Panc1 (cell line): ENCODE measurements at places on chromosomes 7 and 10. TPM values are rescaled to one million over a fixed set of nuclear protein-coding genes. Genes with fewer than 3 reads are reported as not detected.

The GNAI1 gene
- 19.2 TPM for total RNA-seq

The TMEM213 gene
- total RNA-seq, result not detected

The TYW1B gene
- total RNA-seq, result 2.3 TPM

The CRHR2 gene
- total RNA-seq, result not detected

The LRRC18 gene
- total RNA-seq, result not detected

The LIPM gene
- total RNA-seq, result not detected

The ZNF425 gene
- total RNA-seq, result 3.0 TPM

The SP4 gene
- total RNA-seq, result 10.4 TPM

The SLC18A2 gene
- not detected for total RNA-seq

- no peak for DNase-seq
Measured at GRCh38 chr10:30587522-30588031, 42.0 kb downstream of the LYZL2 start.

- no peak for DNase-seq
Measured at GRCh38 chr10:73850863-73851461, 23.4 kb downstream of the CAMK2G start.

DNA sequence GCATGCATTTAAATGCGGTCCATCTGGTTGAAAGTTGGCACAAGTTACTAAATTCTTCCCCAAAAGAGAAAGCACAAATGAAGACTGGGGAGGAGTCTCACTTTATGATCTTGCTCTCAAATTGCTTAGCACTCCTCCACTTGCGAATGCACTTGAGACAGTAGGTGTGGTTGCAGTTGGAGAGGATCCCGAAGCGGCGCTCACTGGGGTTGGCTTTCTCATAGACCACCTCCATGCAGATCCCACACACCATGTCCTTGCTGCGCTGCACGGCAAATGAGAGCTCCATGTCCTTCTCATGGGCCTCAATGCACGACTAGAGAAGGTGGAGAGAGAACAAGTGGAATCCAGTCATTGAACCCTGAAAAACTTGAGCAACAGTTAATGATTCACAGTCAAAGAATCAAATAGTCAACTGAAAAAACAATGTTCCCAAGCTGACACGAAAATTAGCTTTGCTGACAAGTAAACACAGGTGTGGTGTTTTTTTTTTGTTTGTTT is 22.7 kb downstream of the MKRN1 start:
- DNase-seq, result no peak

- no peak for DNase-seq
Measured at GRCh38 chr7:100571829-100572116, 1.9 kb downstream of the SAP25 start.

GRCh38 chr10:70664702-70665195 is 7.6 kb upstream of the ADAMTS14 start:
- no peak for DNase-seq

DNA sequence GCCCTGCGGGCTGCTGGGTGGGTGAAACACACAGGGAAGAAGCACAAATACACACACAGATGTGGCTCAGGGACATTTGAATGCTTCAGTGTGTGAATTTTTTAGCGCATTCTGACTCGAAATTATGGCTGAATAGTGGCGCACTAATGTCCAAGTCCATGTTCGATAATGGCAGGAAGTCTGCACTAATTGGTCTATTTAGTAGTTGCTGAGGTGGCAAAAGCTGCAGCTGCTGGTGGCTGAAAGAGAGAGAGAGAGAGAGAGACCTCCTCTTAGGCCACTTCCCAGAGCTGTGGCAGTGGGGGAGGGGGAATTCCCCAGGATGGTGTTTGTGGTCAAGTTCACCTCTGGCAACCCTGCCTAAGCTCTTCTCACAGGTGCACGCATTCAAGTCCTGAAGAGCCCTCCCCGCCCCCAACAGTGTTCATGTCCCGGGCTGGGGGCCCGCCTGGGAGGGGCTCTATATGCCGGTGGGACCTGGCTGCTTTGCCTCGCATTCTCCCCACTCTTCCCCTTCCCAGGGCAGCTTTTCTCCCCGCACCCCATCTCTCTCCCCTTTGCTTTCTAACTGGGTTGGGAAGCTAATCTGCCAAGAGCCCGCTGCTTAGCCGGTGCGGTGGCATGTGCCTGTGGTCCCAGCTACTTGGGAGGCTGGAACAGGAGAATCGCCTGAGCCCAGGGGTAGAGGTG is 6.0 kb upstream of the MNX1 start:
- DNase-seq, result no peak

GRCh38 chr10:119657725-119658124 is 6.5 kb downstream of the BAG3 start:
- no peak for DNase-seq

DNA sequence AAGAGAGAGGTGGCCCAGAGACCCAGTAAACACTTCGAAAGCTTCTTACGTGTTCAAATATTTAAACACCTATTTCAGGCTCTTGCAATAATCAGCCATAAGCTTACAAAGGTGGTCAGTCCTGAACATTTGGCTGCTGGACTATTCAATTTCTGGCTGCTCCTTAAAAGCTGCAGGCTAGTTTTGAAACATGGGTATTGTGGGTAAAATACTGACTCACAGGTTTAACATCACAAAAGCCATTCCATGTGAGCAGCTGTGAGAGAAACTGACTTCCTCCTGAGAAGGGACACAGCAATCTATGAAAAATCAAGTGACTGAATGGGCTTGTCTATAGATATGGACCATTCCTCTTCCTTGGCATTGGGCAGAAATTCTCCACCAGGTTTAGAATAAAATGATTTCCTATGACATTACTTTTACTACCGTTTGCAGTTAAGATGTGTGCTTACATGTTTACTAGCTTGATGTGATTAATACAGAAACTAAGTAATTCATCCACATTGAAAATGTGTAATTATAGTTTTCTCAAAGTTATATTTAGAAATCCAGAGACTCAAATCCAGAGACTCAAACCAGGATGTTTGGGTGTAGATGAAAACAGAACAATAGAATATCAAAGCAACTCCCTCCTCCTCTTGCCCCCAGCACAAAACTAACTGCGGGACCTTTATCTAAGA is 252.3 kb downstream of the GATA3 start:
- no peak for DNase-seq

DNA sequence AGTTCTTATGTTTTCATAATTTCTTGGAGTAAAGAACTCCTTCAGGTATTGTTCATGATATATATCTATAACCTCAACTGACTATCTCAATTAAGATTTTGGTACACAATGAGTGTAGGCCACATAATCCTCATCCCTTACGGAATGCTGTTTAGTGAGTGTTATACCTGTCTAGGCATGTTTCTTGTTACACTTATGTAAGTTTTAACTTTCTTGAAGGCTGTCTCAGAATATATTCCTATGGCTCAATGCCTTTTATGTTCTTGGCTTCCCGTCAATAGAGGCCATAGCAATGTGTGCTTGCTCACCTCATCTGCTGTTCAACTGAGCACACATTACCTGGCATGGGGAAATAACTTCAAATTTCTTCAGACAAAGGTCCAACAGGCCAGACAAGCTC is 185.1 kb downstream of the CTTNBP2 start:
- no peak for DNase-seq

- DNase-seq, result no peak
Measured at GRCh38 chr7:76216381-76217082, 14.8 kb downstream of the SRRM3 start.

DNA sequence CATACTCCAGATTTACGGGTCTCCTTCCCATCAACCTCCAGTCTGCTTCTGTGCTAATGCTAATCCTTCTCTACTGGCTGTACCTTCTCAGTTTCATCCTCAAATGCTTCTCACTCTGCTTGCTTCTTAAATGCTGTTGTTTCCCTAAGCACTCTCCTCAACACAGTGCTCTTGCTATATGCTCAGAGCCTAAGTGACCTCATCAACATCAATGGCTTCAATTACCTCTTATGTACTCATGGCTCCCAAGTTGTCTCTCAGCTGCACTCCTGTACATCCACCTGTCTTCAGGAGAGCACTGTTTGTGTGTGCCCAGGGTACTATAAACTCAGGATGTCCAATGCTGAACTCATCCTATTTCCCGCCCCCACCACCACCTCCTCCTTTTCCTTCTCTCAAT is 22.5 kb downstream of the ELAPOR2 start:
- no peak for DNase-seq

DNA sequence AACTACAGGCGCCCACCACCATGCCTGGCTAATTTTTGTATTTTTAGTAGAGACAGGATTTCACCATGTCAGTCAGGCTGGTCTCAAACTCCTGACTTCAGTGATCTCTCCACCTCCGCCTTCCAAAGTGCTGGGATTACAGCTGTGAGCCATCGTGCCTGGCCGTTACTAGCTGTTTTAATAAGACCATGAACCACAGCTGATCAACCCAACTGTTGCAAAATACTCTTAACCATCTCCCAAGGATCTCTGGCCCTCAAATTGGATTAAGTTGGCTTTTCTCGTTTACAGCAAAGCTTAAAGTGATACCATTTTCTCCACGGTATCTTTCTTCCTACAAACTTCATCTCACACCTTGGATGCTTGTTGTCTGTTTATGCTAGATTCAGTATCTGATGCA is 18.3 kb downstream of the ZFAND2A start:
- no peak for DNase-seq

DNA sequence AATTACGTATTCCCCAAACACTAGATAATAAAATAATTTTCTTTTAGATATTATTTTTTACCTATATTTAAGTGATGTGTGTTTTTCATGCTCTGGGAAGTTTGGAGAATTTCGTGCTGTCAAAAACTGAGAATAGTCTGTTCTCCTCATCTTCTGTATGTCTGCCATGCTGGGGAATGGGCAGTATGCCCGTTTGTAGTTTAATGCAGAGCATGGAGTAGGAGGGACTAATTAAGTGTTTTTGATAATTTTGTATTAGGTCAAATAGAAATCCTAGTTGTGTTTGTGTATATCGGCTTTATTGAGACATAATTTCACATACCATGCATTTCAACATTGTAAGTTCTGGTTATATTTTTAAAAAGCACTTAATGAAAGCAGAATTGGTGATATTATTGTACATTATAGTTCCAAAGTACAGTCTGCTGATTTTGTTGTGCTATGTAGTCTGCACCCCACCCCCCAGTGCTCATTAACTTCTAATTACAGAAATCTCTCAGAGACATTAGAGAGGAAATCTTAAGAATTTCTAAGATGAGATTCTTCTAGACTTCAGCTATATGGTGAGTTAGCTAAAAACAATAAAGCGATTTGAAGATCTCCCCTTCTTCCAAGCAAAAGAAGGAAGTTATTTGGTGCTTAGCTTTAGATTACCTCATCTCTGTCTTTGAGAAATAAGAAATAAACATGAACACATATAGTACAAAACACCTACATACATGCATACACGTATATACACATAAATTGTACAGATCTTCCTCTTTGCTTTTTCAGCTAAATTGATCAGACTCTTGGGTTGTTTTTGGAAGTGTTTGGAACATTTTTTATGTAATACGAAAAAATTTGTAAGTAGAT is 22.2 kb downstream of the ZRANB1 start:
- no peak for DNase-seq

DNA sequence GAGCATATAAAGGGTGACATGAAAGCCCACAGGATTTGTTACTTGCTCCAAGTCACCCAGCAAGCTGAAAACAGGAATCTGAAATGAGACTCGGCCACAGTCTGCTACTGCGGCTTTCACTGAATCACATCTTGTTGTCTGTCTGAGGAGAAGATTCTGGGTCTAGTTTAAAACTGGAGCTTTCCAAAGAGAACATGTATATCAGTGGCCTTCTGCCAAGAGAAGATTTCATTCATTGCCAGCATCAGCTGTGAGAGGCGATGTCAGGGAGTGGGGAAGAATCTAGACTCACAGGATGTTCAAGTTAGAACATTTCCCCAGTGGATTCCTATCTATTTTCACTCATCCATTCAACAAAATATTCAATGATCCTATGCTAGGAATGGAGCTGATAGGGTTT is 122.8 kb downstream of the GALNT17 start:
- no peak for DNase-seq

GRCh38 chr10:12512332-12513002 is 163.1 kb downstream of the CAMK1D start:
- no peak for DNase-seq

DNA sequence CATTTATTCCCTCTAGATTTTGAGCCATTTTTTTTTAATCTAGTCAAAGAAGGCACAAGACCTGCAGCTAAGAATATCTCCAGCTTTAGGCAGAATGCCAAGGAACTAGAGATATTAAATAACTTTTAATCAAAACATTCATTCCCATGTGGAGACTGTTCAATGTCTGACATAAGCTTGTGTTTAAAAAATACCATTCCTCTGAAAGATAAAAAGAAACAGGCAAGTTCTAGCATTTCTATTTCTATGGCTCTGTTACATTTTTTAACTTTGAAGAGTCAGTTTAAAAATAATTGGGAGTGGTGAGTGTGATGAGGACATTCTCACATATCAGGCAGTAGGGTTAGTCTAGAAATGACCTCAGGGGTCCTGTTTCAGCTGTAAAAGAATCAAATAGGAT is 48.0 kb downstream of the RHOBTB1 start:
- DNase-seq, result no peak

GRCh38 chr10:102963756-102964025 is 45.6 kb downstream of the CNNM2 start:
- DNase-seq, result no peak

DNA sequence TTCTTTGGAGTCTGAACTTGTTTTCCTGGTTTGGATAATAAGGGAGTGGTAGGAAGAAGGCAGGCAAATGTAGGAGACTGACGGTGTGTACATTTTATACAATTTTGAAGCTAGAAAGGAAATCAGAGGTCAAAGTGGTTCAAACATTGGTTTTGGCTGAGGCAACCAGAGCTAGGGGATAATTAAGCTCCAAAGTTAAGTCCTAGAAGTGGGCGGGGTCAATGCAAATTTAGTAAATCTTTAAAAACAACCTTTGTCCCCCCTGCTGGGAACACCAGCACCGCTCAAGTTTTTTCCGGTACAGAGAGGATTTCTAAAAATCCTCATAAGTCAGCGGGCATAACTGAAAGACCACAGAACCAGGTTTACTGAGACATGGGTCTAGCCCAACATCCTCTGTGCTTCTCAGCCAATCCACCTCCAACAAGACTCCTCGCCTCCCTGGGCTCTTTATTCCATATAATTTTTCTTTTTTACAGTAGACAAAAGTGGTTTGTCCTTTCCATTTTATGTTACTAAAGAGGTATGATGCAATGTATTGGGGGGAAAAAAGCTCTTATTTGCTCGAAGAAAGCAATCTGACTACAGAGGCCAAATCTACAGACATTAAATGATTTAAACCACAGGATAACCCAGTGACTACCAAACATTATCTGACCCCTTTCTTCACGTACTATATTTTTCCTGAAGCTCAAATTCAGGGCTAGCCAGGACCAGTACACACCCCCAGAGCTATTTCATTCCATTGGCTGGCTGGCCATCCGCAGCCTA is 1.6 kb downstream of the GLUD1 start:
- DNase-seq, result no peak

- DNase-seq, result no peak
Measured at GRCh38 chr7:114212721-114213429, 201.7 kb upstream of the FOXP2 start.

DNA sequence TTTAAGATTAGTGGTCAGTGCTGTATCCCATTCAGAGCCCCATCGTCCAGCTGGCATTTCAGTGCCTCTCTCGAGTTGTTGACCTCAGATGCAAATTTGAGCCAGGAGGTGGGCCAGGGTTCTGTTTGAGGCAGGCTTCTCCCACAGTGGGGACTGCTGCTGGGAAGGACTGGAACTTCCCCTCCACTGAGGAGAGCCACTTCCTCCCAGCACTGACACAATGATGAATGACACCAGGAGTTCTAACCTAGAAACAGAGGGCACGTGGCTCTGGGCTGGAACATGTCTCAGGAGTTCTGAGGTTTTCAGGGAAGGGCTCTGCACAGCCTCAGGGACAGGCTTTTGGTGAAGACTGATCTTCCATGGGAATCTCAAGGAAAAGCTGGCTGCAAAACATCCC is 18.3 kb upstream of the BTBD16 start:
- no peak for DNase-seq
